ENCODE measurements at places on chromosomes 3 and 15. TPM values are rescaled to one million over a fixed set of nuclear protein-coding genes. Genes with fewer than 3 reads are reported as not detected.

Gene TIPIN
- 9.1 TPM for polyA plus RNA-seq

Gene DUOX2
- polyA plus RNA-seq = not detected

Gene PLIN1
- polyA plus RNA-seq = not detected

Gene EAF2
- polyA plus RNA-seq = 14.1 TPM

Gene FBXO40
- not detected for polyA plus RNA-seq

Gene SKOR1
- polyA plus RNA-seq = 0.06 TPM

All from CD8-positive, alpha-beta memory T cell (primary cell).